ENCODE measurements at places on chromosomes 1 and 21.

- DNase-seq = no peak
Measured at GRCh38 chr1:12083766-12084165, 20.7 kb downstream of the TNFRSF8 start.

- no peak for DNase-seq
Measured at GRCh38 chr21:34890724-34891612, 158.1 kb downstream of the RUNX1 start.

DNA sequence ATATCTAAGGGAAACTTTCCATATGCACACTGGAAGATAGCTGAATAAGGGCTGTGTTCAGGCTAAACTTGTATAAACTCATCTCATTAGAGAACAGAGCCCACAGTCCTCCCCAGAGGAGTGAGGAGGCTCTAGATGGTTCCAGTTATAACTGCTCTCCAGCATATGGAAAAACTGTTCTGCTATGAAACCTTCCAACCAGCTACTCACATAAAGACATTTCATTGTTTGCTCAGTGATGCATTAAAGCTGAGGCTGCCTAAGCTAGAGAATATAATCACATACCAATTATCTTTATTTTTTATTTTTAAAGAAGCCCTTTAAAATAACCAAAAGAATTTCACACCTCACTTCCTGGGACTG, 13.3 kb downstream of the AHCYL1 start:
- no peak for DNase-seq

DNA sequence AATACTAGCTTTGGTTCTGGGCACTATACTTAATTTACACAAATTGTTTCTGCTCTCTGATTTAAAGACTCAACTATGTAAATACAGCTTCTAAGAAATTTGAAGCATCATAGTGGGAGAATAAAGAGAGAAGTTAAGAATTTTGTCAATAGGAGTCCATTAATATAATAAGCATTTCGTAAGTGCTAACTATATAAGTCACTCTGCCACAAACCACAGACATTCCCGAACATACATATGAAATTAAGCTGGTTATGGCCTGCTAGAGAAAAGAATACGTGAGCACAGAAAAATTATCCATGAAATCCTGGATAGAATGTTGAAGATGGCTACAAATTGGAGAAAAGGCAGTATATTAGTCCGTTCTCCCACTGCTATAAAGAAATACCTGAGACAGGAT, 526.2 kb downstream of the MRPL39 start:
- no peak for DNase-seq

GRCh38 chr1:205927676-205928075, 15.6 kb downstream of the SLC26A9 start:
- DNase-seq = no peak

DNA sequence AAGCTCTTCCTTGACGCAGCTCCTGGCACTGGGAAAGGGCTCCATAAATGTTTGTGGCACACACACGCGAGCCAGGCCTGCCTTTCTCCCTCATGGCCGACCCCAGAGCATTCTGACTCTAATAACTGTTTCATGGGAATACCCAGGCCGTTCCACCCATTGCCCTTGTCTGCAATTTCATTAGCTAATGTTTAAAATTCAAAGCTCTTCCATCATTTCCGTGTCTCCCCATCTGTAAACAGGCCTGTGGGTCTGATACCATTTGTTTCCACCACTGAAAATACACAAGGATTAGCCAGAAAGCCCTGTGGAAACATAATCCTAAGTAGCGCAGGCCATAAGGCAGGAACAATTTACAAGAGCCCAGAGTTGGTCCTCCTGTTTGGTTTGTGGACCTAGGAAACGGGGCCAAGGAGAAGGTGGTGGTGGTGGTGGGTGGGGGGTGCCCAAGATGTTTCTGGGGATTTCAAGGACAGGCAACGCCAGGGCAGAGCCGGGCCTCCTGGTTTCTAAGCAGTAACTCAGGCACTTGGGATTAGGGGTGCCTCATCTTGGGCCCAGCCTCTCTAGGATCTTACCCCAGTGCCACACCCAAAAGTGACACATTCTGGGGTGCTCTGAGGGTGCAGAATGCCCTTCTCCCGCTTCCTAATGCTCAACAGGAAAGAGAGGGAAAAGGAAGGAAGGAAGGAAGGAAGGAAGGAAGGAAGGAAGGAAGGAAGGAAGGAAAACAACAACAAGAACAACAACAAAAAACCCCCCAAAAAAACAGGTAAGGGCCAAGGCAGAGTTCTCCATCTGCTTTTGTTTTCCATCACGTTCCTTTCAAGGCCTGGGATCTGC, 79.4 kb downstream of the SSBP3 start:
- no peak for DNase-seq

DNA sequence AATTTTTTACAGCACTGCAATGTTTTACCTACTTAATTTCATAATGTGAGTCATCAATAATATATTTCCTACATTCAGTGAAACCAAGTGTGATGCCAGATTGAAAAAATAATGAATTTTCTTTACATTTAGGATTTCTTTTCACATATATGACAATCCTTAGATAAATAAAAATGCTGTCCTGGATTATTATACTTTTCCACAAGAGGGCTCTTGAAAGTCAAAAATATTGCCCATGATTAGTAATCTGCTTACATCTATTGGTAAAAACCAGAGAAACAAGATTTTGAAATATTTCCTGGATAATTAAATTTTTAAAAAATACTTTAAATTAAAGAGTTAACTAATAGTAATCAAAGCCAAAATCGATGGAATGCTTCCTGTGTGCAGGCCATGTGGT, 86.8 kb upstream of the PLPPR4 start:
- no peak for DNase-seq

DNA sequence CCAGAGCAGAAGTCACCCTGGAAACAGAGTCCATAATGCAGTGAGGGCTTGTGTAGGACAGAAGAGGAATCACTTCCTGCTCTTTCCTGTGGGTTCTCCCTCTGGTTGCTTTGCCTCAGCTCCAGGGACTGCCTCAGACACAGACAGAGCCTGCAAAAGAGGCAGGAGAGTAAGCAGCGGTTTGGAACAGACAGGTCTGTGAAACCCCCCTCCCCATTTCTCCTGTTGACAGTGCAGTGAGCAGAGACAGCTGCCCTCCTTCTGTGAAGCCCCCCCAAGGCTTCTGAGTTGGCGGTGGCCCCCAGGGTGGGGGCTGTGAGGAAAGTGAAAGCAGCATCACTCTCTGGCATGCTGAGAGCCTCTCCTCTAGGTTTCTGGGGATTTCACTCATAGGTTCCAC, 53.0 kb downstream of the MAB21L3 start:
- no peak for DNase-seq

DNA sequence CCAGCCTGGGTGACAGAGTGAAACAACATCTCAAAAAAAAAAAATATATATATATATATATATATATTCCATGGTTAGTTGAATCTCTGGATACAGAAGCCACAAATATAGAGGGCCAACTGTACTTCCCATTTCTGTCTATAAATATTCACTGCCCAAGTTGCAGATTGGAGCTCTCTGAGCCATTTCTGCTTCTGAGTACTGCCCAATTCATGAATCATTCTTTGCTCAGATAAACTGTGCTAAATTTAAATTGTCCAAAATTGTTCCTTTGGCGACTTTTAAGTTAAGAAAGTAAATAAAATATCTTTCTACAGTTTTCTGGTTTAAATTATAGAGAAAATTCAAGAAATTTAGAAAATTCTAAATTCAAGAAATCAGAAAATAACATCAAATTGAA, 23.2 kb upstream of the C1orf146 start:
- no peak for DNase-seq

DNA sequence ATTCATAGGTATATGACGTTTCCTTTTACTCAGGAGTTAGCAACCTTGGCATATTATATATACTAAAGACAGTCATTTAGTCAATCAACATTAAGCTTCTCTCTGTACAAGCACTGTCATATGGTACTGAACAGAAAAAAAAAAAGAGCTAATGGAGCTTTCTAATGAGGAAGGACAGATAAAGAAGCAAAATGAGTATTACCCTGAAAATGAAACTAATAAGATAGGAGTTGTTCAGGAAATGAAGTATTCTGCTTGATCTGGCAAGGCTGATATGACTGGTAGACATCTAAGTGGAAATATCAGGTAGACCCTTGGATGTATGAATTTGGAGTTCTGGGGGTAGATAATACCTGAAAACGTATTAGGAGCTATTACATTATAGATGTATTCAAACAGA, 4.3 kb upstream of the IKBKE start:
- no peak for DNase-seq

DNA sequence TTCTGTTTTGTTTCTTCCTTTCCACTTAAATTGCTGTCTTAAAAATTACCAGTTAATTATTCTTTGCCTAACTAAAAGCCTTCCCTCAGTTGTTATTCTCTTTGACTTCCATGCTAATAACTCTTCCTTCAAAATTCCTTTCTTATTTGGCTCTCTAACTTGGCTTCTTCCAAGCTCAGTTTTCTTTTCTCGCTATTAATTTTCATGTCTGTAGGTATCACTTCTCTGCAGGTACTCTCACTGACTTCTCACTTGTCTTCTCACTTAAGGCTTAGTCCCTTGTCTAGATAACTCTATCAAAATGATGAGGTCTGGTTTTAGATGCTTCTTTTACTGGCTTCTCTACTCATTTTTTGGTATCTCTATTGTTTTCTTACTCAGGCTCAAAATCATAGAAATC, 10.1 kb downstream of the CDC7 start:
- DNase-seq = no peak

GRCh38 chr1:44511769-44512168, 106.7 kb downstream of the RNF220 start:
- peak; percentile 42 for DNase-seq
